ENCODE measurements at places on chromosomes 3 and 15. TPM values are rescaled to one million over a fixed set of nuclear protein-coding genes. Genes with fewer than 3 reads are reported as not detected.

DNA sequence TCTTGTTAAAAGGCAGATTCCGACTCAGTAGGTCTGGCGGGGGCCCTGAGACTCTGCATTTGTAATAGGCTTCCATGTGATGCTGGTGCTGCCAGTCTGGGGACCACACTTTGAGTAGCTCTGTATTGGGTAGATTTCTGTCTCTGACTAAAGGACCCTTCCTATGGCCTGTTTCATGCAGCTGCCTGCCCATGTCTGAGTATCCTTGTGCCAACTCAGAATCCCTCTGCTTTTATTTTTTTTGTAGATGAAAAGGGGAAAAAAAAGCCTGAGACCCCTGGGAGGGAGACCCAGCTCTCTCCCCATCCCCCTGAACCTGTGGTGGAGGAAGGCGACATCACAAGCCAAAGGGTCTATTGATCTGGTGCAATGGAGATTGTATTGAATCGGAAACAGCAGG lies 81.9 kb downstream of the EBLN2 start:
- peak; percentile 52 for DNase-seq
- no peaks in the 10 kb centered on the region for H3K27me3 ChIP-seq
- H3K4me1 ChIP-seq: peaks cover 37% of the 10 kb centered on the region
- peak overlapping the region; percentile 68 for H3K27ac ChIP-seq
- H3K4me3 ChIP-seq: no peak overlapping the region

- DNase-seq: no peak
- H3K27me3 ChIP-seq: no peaks in the 10 kb centered on the region
- H3K36me3 ChIP-seq: peaks cover 3% of the 10 kb centered on the region
- no peak overlapping the region for H3K27ac ChIP-seq
Measured at GRCh38 chr15:35481064-35481463, 64.9 kb downstream of the DPH6 start.

DNA sequence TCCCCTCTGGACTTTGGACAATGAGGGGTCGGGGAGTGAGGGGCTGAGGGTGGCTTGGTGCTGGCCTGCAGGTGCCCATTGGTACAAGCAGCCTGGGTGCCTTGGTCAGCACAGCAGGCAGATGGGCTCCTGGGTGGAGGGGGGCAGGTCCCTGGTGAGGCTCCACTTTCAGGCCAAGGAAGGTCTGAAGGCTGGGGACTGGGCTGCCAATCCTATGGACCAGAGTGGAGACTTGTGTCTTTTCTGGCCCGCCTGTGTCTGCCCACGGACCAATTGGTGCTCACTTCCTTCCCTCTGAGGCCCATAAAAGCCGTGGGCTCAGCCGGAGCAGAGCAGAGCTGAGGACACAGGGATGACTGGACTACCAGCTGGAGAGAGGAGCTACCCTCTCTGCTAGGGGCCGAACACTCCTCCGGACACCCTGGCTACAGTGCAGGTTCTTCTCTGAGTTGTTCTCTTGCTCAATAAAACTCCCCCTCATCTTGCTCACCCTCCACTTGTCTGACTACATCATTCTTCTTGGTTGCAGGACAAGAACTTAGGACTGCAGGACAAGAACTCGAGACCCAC lies 31.9 kb upstream of the IREB2 start:
- H3K27me3 ChIP-seq: no peaks in the 10 kb centered on the region
- no peak overlapping the region for H3K27ac ChIP-seq
- H3K36me3 ChIP-seq: no peaks in the 10 kb centered on the region
- no peak overlapping the region for H3K4me3 ChIP-seq
- no peaks in the 10 kb centered on the region for H3K4me1 ChIP-seq
- DNase-seq: no peak

GRCh38 chr15:46654993-46655392 lies 1020.2 kb downstream of the SQOR start:
- H3K36me3 ChIP-seq: no peaks in the 10 kb centered on the region
- no peaks in the 10 kb centered on the region for H3K27me3 ChIP-seq
- no peaks in the 10 kb centered on the region for H3K4me1 ChIP-seq
- no peak overlapping the region for H3K27ac ChIP-seq
- no peak overlapping the region for H3K4me3 ChIP-seq
- no peak for DNase-seq

DNA sequence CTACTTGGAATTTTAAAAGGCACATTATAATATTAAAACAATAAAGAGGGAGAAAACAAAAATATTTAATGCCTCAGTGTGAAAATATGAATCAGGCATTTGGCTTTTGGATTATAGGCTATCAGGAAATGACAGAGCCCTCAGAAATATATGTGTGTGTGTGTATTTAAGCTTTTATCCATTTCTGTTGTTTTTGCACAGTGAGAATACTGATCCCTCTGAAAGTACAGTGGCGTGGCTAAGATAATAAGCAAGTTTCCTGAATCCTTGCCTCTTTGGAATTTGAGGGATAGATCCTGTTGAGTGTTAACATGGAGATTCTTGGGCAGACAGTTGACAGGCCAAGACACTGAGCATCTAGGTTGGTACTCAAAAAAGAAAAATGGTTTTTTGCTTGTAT lies 234.8 kb upstream of the ZBTB20 start:
- H3K4me3 ChIP-seq: no peak overlapping the region
- no peak for DNase-seq
- peak overlapping the region; percentile 81 for H3K27ac ChIP-seq
- H3K36me3 ChIP-seq: no peaks in the 10 kb centered on the region
- no peaks in the 10 kb centered on the region for H3K27me3 ChIP-seq

The IL20RB gene
- not detected for total RNA-seq

Measured in right atrium auricular region (tissue), 2 donors.